ENCODE measurements at places on chromosomes 6 and 20.

DNA sequence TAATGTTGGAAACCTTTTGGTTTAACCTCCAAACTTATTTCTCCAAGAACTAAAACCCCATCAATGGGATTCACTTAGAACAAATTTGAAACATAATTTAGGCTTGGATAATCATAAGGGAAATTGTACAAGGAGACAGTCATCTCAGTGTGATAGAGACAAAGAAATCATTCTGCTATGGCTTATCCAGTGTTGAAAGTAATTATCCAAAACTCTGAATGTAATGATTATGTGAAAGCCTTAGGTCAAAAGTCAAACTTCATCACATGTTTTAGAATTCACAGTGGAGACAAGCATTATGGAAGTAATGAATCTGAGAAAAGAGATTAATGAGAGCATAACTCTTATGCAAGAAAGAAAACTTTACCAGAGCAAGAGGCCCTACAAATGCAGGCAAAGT is 20.0 kb downstream of the MC3R start:
- DNase-seq: no peak

GRCh38 chr6:107292715-107293271 is 166.6 kb downstream of the PDSS2 start:
- peak; percentile 37 for DNase-seq

DNA sequence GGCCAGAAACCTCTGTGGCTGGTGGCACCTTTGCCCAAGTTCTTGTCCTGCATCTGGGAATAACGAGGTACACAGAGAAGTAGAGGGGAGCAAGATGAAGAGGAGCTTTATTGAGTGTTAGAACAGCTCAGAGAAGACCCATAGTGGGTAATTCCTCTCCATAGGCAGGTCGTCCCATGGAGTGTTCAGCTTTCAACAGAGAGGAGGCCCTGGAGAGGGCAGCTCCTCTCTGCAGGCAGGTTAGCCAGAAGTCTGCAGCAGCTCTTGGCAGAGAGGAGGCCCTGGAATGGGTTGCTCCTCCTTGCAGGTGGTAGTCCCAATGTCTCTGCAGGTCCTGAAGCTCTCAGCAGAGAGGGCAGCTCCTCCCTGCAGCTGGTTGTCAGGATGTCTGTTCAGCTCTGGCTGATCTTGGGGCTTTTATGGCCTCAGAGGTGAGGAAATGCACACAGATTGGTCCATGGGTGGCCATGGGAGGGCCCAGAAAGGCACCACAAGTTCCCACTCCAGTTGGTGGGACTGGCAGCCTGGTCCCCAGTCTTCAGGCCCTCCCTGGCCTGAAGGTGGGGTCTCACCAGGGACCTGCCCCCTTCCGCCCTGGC is 89.0 kb downstream of the IPCEF1 start:
- no peak for DNase-seq

DNA sequence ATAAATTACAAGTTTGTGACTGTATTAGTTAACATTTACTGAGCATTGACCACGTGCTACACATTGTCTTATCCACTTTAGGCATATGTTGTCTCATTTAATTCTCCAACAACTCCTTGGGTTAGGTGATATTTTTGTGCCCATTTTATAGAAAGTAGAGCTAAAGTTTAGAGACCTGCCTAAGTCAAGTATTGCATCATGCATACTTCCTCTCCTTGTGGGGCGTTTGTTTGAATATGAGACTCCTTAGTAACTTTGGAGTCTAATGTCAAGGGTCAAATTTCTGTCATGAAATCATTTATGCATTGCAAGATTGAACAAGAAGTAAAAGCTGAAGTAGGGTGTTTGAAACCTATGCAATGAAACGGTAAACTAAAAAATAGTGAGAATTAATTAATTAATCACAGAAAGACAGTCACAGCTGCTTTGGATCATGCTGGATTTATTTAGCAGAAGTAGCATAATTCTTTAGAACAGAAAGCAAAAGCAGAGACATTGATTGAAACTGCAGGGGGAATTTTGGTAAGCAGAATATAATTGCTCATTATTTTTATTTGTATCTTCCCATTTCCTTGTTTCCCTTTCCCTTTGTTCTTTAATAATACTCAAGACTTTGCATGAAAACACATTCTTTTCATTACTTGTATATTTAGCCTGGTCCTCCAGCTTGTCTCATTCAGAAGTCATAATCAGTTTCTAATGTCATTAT is 1374.4 kb upstream of the GJE1 start:
- DNase-seq: no peak

- DNase-seq: no peak
Observed at GRCh38 chr20:48129345-48129942, 344.2 kb upstream of the SULF2 start.

DNA sequence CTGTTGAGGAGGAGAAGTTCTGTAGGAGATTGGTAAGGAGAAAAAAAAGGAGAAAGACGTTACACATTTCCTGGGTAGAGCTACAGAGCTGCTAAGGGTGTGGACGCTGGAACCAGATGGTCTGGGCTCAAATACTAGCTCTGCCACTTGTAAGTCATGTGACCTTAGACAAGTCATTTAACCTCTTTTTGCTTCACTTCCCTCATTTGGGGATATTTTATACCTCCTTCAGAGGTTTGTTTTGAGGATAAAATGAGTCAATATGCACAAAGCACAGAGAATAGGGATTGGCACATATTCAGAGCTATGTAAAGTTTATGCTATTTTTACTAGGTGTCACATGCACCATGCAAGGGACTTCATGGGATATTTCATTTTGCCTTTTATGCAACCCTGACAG is 708.8 kb downstream of the DHX35 start:
- DNase-seq: no peak

DNA sequence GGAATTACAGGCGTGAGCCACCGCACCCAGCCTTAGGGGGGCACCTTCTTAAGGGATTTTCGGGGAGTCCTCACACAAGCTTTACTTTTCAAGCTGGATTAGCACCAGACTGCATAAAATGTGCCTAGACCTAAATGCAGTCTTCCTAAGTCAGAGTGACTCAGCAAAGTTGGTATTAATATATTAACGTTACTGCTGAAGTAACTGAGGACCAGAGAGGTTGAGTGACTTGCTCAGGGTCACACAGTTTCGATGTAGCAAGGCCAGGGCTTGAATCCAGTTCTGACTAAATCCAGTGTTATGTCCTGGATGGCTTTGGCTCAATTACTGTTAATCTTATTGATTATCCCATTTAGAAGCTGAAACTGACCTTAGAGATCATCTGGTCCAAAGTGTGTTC is 13.4 kb downstream of the EDEM2 start:
- DNase-seq: no peak

- DNase-seq: no peak
Observed at GRCh38 chr20:49630396-49630951, 62.5 kb upstream of the PTGIS start.

- DNase-seq: peak; percentile 84
Observed at GRCh38 chr6:68575765-68576439, 59.2 kb upstream of the ADGRB3 start.

- DNase-seq: no peak
Observed at GRCh38 chr6:93574299-93574698, 154.9 kb upstream of the EPHA7 start.

- DNase-seq: no peak
Observed at GRCh38 chr6:24252280-24252679, 105.6 kb downstream of the DCDC2 start.

DNA sequence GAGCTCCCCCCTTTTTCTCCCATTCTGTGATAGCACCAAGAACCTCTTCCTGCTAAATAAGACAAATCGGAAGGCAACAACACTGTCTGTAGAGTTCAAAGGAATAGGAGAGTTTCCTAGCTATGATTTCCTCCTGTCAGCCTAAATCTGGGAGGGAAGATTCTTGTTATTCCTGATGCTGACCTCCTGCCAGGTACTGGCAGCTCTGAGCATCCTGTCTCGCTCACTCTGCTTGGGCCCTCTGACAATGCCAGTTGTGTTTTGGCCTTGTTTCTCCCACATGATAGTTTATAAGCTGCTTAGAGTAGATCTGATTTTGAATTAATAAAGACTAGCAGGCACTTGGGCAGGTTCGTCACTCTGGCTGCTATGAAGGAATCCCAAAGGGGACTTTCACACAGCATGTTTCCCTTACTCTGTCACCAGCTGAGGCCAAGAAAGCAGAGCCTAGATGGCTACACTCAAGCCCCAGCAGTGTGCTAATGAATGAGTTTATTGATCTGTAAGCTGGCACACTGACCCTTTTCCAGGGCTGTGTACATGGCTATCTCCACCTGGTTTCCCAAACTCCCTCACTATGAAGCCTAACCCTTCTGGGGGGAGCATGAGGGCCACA is 52.3 kb downstream of the UQCC1 start:
- peak; percentile 46 for DNase-seq

- DNase-seq: no peak
Observed at GRCh38 chr6:40950986-40951698, 87.9 kb downstream of the UNC5CL start.

- DNase-seq: no peak
Observed at GRCh38 chr20:43913291-43914025, 1.2 kb upstream of the TOX2 start.

GRCh38 chr6:156881687-156882629 is 104.8 kb downstream of the ARID1B start:
- no peak for DNase-seq

DNA sequence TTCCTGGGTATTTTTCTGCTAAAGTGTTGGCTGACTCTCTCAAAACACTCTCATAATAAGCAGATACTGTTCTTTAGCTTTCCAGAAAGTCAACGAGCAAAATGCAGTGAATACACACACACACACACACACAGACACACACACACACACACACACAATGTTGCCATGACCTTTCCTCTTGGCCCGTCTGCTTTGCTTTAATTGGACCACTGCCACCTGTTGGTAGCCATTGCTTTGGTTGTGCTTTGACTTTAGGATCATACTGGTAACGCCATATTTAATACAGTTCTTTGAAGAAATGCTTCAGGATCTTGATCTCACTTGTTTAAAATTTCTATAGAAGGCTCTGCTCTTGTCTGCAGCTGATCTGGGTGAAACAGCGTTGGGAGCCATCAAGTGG is 4.4 kb downstream of the FIG4 start:
- DNase-seq: no peak

DNA sequence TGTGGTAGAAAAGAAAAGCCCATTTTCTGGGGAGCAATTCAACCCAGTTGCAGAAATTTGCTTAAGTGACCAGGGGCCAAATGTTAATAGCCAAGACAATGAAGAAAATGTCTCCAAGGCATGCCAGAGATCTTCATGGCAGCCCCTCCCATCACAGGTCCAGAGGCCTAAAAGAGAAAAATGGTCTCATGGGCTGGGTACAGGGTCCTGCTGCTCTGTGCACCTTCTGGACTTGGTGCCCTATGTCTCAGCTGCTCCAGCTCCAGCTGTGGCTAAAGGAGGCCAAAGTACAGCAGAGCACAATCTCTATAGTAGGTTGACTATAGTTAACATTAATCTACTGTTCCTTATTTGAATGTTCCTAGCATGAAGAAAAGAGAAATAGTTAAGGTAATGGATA is 44.7 kb downstream of the FRK start:
- DNase-seq: no peak

DNA sequence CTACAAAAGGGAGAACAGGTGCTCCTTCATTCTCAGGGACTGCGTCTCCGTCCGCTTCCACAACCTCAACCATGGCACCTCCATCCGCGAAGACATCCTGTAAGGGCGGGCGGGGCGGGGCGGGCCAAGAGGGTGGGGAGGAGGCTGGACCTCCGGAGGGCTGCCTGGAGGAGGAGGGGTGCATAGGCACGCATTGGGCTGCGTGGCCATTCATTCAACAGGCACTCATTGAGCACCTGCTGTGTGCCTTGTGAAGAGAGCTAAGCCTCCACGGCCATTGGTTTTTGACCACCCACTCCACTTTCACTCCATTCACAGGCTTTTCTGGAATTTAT is 435 bp downstream of the ZSWIM3 start:
- no peak for DNase-seq

DNA sequence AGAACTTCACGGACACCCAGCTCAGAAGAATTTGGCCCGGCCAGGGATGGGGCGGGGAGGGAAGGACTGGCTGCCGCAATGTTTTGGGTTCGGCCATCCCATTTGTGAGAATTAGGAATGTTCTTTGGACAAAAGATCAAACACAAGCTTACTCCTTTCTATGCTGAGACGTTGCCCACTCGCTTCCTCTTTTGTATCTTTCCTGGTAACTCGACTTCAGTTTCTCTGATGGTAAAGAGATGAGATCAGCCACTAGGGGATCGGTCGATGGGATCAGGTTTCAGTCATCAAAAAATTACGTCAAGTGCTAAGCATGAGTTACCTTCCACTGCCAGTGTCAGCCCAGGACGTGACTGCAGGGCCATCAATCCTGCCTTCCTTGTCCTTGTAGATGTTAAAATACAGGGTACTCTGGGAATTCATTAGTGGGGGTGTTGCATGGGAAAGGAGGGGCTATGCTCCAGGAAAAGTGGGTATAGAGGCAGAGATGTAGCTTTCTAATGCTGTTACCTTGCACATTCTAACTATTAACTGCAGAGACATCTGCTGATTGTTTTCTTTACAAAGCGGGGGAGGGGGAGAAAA is 190.2 kb downstream of the TSHZ2 start:
- no peak for DNase-seq

DNA sequence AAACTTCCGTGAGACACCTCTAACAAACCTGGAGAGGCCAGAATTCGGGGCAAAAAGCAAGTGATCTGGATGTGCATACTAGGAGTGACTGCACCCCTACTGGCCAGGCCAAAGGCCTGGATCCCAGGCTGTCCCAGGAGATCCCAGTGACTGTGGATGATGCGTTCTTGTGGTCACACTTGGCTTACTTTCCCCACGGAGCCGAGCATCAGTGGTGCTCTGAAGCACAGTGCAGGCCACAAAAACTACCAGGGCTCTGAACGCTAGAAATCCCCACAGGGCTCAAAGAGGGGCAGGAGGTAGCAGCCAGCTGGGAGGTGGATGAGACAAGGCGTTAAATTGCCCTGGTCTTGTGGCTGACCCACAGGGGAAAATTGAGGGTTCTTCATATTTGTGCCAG is 7.1 kb downstream of the TRIM26 start:
- no peak for DNase-seq

- no peak for DNase-seq
Observed at GRCh38 chr20:57907131-57908000, 197.6 kb upstream of the PMEPA1 start.

DNA sequence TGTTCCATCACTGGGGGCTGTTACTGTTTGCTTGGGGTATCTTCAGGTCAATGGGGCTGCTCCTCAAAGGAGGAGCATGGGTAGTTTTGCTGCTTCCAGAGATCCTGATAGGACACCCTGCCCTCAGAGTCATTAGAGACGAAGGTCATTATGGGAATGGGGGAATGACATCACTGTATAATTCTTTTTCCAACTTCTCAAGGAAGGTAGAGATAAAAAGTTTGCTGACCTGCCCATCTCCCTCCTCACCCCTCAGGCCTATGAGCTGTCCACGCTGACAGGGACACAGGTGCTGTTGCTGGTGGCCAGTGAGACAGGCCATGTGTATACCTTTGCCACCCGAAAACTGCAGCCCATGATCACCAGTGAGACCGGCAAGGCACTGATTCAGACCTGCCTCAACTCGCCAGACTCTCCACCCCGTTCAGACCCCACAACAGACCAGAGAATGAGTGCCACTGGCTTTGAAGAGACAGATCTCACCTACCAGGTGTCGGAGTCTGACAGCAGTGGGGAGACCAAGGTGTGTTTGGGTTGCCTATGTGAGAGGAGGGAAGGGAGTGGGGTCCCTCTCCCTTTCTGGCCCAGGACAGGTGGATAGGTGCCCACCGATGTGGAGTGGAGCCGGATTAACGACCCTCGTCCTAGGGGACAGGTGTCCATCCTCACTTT is 2.7 kb downstream of the SRF start:
- no peak for DNase-seq

Measured in pons (tissue), 1 donor.